Gastrocnemius medialis (tissue), 4 donors: ENCODE measurements at places on chromosomes 5 and 9. TPM values are rescaled to one million over a fixed set of nuclear protein-coding genes. Genes with fewer than 3 reads are reported as not detected.

- no peak for DNase-seq
Measured at GRCh38 chr9:114908805-114909448, 21.5 kb downstream of the TNFSF8 start.

GRCh38 chr9:104258296-104259011 is 164.3 kb downstream of the SMC2 start:
- DNase-seq = no peak

- no peak for DNase-seq
Measured at GRCh38 chr9:137286975-137287383, 9.5 kb downstream of the TOR4A start.

TLE1 gene
- total RNA-seq = 32.0 TPM

- no peak for DNase-seq
Measured at GRCh38 chr9:6354072-6354686, 26.0 kb downstream of the TPD52L3 start.

GRCh38 chr9:111037708-111038330 is 451 bp downstream of the LPAR1 start:
- no peak for DNase-seq

DNA sequence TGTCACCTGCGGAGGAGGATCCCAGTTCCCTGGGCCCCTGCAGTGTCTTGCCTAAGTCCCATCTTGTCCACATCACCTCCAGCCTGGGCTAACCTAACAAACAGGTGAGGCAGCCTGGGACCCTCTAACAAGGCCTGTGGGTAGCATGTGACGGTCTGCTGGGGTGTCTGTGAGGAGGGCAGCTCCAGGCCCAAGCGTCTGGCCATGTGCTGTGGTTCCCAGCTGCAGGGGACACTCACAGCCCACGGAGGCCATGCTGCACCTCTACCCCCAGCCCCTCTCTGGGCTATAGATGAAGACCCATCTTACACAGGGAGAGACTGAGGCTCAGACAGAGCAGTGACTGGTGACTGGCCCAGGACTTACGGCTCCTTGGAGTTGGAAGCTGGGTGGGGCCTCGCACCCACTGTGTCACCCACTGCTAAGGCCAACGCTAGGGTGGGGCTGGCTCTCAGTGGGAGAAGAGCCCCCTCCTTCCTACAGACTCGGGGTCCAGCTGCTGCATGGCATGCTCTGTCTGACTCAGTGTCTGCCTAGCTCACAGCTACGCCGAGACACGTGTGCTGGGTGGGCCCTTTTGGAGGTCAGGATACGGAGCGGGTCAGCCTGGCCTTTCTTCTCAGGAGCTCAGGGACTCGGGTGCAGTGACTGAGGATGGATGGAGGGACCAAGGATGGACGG is 40.8 kb upstream of the RNF130 start:
- no peak for DNase-seq

SERF1A gene
- 15.0 TPM for total RNA-seq

- no peak for DNase-seq
Measured at GRCh38 chr5:97670447-97670846, 487.4 kb upstream of the RIOK2 start.

- no peak for DNase-seq
Measured at GRCh38 chr9:110440172-110440571, 102.5 kb upstream of the TXNDC8 start.

- no peak for DNase-seq
Measured at GRCh38 chr5:157232706-157233105, 33.2 kb upstream of the CYFIP2 start.

OBP2B gene
- not detected for total RNA-seq

DNA sequence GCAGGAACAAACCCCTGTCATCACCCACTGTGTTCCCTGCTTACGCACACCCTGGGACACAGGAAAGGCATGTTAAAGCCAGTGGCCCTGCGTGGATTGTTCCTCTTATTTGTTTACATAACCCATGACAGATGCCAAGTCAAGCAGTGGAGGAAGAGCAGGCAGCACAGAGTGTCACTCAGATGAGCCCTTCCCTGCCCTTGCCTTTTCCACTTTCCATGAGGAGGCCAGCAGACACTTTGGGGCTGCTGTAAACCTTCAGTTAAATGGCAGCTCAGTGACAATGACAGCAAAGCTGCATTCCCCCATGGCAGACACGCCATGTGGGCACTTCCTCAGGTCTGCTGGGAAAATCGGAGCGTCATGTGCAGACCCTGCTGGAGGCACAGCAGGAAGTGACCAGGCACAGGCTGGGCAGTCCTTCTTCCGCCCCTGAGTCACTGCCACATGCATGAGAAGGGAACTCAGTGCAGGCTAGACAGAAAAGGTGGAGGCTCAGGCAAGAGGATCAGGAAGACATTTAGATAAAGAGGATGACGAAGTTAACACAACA is 216.8 kb upstream of the PIK3R1 start:
- peak; percentile 22 for DNase-seq

DNA sequence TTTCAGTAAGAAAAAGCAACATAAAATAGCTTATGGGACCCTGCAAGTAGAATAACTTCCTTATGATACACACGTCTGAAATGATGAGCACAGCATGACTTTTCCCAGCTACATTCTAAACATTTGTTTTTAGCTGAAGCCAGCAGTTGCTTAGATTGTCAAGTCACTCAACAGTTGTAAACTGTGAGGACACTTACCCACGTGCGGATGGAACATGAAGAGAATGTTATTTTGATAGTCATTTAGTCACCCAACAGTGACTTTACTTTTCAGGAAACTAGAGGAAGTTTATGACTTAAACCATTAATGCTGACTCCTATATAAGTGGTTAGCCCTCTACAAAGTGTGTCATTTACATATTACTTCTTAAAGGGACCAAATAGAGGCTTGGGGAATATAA is 3.0 kb downstream of the HACD4 start:
- no peak for DNase-seq

GRCh38 chr9:137880976-137881530 is 3.5 kb downstream of the CACNA1B start:
- no peak for DNase-seq

GRCh38 chr5:97629276-97629675 is 446.2 kb upstream of the RIOK2 start:
- no peak for DNase-seq

TNC gene
- total RNA-seq = 10.7 TPM

DNA sequence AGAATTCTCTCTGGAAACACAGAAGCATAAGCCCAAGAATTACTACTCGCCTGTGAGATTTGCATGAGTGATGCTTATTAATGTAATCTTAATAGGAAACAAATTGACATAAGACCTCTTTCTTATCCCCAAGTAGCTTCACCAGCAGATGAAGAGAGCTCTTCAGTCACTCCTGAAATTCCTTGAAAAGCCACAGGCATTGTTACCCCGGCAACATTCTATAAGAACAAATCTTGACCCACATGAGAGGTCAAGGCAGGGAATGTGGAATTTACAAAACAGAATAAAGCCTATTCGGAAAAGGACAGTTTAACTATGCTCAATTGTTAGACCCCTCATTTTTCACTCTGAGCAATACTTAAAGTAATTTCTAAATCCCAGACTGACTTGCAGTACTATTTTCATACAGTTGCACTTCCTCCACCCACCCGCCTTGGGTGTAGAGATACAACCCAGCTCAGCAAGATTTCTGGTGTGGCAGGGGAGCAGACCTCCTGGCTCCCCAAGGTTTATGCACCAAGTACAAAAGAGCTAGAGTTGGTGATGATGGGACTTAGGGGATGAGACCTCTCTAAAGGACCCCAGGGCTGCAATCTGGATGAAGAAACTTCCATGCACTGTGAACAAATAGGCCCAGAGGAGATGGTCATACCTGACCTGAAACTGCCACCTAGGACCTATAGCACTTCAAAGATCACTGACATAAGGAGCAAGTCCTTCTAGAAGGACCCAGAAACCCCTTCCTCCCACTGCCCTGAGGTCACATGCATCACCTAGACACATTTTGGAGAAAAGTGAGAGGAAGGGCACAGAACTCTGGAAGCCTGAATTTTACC is 242.1 kb downstream of the ZNF608 start:
- no peak for DNase-seq

- DNase-seq = no peak
Measured at GRCh38 chr5:130836729-130837649, 328.1 kb downstream of the HINT1 start.

- no peak for DNase-seq
Measured at GRCh38 chr9:133943781-133944745, 48.1 kb downstream of the VAV2 start.

GRCh38 chr5:61827445-61827975 is 478.5 kb upstream of the KIF2A start:
- DNase-seq = no peak

GRCh38 chr9:129875181-129875611 is 39.9 kb downstream of the USP20 start:
- DNase-seq = no peak

DNA sequence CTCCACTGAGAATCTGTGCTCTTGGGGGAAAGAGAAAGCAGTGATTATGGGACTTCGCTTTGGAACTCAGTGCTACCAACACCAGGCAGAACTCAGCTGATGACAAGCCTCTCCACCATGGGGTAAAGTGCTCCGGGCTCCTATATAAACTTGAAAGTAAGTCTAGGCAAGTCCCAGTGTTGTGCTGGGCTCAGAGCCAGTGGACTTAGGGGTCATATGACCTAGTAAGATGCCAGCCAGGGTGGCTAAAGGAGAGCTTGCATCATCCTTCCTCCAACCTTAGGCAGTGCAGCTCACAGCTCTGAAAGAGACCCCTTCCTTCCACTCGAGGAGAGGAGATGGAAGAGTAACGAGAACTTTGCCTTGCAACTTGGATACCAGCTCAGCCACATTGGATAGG is 35.1 kb upstream of the FREM1 start:
- DNase-seq = no peak

HNRNPAB gene
- 117 TPM for total RNA-seq

GRCh38 chr9:2621722-2622460 is at the start of gene VLDLR:
VLDLR (plus strand) TSS chr9:2621787; CDS start chr9:2622190, 403 bp downstream.
- DNase-seq = peak; percentile 40

DNA sequence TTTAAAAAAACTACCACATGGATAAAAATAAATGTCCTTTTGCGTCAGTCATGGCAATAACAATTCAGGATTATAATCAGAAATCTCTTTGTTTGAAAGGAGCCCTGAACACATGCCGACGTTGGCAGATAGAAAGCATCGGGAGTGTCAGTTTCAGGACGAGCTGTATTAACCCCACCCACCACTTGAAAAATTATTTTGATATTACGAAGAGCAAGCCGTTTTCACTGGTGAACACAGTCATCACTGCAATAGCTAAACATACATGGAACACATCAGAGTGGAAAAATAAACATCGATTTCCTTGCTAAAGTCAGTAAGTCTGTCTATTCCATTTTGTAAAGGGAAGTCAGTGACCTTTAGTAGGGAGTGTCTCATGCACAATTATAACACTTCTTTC is 266.4 kb upstream of the FBXL7 start:
- DNase-seq = no peak

SPINK4 gene
- total RNA-seq = not detected

HTR4 gene
- total RNA-seq = not detected

- no peak for DNase-seq
Measured at GRCh38 chr9:97511655-97512427, 10.4 kb downstream of the TMOD1 start.

- DNase-seq = no peak
Measured at GRCh38 chr5:120806202-120806601, 342.1 kb downstream of the PRR16 start.

MSX2 gene
- 1.1 TPM for total RNA-seq

PCDHA10 gene
- total RNA-seq = 0.15 TPM

DNA sequence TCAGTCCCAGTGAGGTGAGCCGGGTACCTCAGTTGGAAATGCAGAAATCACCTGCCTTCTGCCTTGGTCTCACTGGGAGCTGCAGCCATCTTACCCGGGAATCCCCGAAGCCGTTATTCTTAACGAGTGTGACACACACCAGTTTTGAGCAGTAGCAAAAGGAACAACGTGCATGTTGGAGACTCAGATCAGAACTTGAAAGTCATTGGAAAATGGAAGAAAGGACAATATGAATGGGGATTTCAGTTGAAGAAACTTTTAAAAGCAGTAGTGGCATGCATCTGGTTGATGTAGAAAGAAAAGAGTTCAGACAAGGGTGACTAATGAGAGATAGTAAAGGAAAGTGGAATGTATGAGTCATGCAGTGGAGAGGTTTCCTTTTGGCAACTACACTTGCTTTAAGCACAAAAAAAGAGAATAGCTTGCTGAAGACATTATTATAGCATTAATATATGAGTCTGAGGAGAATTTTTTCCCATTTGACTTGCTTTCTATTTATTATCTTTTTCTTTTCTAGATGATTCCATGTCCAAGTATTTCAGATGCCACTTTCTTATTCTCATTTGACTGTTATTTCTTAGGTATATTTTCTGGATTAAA is 44.4 kb upstream of the ANKDD1B start:
- no peak for DNase-seq

GRCh38 chr9:24939109-24939850 is 393.6 kb upstream of the IZUMO3 start:
- no peak for DNase-seq
